Heart right ventricle (tissue), 16 donors: ENCODE measurements at places on chromosomes 3 and 15.
A peak's percentile ranks its signal among the peaks of the same experiment; 100 is the strongest.

DNA sequence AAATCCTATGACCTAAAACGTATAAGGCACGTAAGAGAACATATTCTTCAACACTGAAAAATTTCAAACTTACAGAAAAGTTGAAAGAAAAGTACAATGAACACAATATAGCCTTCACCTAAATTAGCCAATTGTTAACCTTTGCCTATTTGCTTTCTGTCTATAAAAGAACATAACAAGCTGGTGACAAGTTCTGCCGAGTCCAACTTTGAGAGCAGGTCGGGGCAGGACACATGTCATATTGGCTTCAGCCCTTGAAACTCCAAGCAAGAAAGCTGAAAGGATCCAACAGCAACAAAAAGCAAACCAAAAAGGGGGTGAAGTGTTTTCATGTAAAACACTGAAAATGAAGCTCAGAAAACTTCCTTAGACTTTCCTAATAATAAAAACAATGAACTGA, 59.1 kb downstream of the TBC1D2B start:
- DNase-seq: no peak

GRCh38 chr15:92617549-92618520, 37.7 kb downstream of the FAM174B start:
- DNase-seq: peak; percentile 59

DNA sequence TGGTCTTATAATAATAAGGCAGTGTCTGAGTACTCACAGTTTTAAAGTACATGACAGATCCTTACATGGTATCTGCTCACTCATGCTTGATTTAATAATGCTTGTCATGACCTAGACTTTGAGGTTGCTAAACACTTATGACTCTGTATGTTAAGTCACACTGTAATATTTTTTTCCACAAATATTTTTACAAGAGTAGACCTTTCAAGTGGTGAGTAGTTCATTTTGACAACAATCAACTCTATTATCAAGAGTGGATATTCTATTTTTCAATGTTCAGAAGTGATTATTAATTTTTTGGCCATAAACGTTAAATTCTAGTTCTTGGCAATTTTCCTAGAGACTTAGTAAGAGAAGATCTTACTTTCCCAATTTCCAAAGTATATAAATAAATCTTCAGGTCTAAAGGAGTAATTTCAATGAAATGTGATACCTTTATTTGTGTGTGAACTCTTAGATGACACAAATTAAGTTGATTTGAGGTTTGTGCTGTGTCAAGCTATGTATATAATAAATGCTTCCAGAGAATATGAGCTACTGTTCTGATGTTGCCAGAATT, 104.5 kb downstream of the NLGN1 start:
- no peak for DNase-seq

GRCh38 chr3:120420928-120421551, 29.8 kb downstream of the FSTL1 start:
- peak; percentile 50 for DNase-seq

- DNase-seq: no peak
Observed at GRCh38 chr3:110774496-110775265, 296.9 kb upstream of the NECTIN3 start.

DNA sequence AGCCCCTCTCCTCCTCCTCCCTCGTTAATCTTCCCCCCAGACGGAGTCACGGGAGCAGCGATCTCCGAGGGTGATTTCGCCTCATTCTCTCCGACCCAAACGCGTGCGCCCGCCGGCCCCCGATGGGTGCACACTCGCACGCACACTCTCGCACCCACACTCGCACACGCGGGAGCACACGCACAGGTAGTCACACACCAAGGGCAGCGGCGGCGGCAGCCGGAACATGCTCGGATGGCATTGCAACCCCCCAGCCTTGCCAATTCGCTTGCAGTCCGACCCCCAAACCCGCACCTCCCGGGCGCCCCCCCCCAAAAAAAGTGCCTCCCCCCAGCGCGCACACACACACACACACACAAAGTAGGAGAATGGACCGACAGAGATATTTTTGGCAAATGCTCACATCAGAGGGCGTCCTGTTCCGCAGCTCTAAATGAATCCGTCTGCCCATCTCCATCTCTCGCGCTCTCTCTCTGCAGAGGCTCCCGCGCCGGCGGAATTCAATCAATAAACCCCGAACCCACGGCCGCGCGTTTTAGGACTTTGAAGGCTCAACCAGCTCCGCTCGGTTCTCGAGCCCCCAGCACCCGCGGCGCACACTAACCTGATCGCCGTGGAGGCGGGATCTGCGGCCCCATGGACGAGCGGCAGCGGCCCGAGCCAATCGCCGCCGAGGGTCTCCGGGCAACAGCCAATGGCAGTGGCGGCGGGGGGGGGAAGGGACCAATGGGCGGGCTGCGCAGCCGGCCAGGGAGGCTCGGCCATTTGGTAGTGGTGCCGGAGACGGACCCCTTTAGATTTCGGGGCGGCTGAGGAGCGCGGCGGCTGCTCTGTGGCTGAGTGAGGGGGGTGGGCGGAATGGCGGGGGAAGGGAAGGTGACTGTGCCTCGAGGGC, at the start of gene ANP32A:
TSS of gene ANP32A (minus strand) at position 601 of the 895 bp plus-strand sequence. CDS start at position 457, 144 bp downstream.
- peak; percentile 99 for DNase-seq

DNA sequence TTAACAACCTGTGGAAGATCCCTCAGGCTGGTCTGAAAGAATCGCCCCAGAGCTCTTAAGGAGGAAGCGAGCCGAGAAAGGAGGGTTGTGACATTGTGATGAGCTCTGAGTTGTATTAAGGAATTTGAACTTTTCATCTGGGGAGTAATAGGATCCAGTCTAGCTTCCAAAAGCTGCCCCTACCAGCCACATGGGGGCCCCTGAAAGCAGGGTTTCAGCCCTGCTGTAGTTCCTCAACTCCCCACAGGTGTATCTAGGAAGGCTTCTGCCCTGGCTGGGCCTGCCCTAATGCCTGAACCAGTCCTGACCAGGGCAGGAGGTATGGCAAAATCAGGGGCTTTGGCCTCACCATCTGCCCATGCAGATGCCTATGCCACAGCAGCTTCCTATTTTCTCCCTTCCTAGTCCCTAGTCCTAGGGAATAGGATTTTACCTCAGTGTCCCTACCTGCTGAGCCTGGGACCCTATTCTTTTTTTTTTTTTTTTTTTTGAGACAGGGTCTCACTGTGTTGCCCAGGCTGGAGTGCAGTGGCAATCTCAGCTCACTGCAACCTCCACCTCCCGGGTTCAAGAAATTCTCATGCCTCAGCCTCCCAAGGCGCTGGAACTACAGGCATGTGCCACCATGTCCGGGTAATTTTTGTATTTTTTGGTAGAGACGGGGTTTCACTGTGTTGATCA, 5.0 kb upstream of the AP3S2 start:
- no peak for DNase-seq

GRCh38 chr3:95352471-95352870, 1289.6 kb downstream of the NSUN3 start:
- DNase-seq: no peak

GRCh38 chr3:127723011-127723567, 50.3 kb downstream of the ABTB1 start:
- DNase-seq: no peak

DNA sequence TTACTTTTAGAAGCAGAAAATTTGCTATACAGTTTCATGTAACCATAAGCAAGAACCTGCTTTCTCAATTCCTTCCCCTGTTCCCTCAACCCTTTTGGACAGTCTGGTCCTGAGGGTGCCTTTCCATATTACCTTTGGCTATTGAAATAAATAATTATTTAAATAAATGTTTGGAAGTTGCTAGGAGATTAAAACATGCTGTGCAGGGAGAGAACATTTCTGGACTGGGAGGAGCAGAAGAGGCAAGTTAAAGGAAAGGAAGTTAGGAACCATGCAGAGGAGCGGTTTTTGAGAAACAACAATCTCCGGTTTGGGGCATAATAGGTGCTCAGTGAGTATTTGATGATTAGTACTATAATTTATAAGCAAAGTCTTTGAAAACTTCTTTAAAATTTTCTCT, 41.8 kb downstream of the ZNF609 start:
- no peak for DNase-seq

GRCh38 chr3:186220911-186221645, 112.2 kb upstream of the ETV5 start:
- DNase-seq: no peak

DNA sequence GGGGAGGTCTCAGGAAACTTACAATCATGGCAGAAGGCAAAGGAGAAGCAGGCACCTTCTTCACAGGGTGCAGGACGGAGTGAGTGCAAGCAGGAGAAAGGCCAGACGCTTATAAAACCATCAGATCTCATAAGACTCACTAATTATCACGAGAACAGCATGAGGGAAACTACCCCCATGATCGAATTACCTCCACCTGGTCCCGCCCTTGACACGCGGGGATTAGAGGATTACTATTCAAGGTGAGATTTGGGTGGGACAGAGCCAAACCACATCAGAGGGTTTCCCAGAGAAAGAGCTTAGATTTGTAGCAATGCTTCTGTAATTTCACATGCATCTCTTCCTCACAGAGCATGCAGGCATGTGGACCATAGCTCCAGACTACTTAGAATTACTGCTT, 615.7 kb upstream of the UBE2E2 start:
- DNase-seq: no peak
